ENCODE measurements at places on chromosomes 16 and 17.

DNA sequence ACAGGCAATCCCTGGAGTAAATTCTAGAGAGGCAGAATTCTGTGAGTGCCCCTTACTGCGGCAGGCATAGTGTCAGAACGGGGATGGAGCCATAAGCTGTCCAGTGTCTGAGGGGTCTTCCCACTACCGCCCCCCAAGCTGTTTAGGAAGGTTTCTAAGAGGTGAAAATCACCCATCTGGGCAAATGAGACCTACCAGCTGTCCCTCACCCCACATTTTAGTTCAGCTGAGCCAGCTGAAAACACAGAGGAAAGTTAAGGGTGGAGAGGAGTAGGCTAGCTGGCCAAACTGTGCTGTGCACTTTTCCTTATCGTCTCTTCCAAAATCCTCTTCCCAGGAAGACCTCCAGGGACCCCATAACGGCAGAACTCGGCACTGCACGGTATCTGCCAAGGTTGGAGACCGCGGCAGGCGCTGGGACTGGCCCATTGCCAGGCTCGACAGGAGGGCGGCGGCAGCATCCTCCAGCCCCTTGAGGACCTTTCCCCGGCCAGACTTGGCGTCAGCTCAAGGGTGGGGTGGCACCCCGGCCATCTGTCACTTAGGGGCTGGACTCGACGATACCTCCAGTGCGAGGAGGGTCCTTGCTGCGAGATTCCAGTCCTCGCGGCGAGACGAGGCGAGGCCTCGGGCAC lies 955 bp downstream of the ACLY start:
- no peak for DNase-seq

DNA sequence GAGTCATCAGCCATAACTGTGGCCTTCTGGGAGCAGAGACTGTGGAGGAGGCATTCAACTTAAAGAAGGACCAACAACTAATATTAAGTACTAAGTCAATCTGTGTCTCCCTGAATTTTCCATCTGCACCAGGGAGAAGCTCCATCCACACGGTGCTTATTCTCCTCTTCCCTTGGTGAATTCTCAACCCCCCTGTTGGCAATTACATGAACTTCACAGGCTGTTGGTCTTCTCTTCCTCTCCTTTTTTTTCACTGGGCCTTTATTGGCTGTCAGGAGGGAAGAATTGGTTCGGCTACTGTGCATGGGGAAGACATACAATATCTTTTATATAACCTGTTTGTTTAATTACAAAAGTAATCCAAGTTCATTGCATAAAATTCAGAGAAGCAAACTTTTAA lies 152.8 kb upstream of the IRX6 start:
- DNase-seq: no peak

- no peak for DNase-seq
Observed at GRCh38 chr16:4606354-4606753, 8.3 kb downstream of the UBALD1 start.

DNA sequence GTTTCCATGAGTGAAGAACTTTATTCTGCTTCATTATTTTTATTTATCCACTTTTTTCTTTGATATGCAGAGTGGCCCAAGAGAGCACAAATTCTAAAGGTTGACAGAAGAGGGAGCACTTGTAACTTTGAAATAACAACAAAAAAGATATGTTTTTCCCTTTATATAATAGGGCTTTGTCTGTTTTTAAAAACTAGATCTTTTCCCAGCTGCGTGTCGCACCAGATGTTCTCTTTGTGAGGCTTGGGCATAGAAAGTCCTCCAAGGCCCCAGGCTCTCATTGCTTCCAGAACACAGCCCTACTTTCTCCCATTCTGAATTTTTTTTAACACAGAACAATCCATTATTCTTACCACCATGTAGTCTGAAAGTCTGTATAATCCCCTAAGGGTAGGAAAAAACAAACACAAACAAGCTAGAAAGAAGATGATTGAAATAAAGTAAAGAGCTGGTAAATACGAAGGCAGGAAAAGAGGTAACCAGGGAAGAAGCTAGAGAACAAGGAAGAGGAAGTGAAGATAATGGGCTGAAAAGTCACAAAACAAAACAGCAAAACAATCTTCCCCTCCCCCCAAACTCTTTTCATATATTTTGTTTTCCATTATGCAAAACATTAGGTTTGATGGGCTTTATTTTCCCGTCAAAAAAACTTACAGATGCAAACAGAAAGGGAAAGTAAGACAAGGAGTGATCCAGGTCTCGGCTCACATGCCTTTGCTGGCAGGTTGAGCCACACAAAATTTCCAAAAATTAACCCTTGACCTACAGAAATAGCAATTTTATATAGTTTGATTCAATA lies 160.4 kb downstream of the ABCA8 start:
- peak; percentile 53 for DNase-seq

DNA sequence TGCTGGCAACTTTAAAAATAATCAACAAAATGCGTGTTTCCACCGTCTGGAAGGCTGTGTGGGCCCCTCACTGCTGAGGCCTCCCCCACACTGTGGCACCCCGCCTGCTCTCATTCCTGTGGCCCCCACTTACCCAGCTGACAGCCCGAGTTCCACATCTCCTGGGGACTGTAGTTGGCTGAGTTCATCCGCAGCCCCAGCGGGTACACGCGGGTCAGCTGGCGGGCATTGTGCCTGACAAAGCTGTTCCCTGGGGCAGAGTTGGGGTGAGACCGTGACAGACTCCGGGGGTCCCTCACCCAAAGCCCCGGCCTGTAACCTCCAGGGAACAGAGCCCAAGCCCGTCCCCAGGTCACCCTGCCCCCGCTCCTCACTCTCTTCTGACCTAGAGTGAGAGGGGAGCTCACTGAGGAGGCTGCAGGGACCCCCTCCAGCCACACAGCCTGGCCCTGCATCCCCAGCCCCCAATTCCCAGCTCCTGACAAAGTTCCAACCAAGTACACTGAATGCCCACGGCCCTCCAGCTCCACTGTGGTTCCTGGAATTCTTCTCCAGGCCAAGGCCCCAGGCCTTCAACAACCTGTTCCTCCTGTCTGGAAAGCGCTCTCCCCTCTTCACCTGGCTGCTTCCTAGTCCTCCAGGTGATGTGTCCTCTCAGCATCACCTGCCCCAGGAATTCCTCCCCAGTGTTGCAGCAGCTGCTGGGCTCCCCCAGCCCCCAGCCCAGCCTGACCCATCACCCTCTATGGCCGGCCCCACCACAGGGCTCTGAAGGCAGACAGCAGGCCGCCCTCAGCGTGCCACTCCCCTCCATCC lies 18.0 kb downstream of the PLCD3 start:
- no peak for DNase-seq

DNA sequence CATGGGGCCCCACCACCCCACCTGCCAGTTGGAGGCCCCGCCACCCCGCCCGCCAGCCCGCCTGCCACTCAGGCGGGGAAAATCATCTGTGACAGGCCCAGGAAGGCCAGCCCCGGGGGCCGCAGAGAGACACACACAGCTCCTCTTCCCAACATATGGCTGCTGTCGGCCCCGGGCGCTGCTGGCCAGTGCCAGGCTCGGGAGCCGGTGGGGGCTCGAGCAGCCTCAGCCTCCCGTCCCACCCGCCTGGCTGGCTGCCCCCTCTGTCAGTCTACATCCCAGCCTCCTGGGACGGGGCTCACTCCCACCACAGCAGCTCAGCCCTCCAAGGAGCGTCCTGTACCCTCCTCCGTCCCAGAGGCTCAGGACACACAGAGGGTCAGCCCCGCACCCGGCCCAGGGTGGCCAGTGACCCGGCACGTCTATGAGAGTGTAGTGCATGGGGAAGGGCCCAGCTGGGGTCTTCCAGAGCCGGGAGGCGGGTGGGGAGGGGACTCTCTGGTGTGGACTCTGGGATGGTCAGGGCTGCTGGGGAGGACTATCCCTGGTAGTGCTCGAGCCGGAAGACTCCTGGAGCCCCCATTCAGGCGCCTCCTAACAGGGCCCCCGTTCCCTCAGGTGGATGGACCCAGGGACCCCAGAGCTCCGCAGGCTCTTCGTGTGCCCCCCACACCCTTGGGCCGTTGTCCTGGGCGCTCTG lies 3.6 kb upstream of the PRR35 start:
- no peak for DNase-seq
